ENCODE measurements at places on chromosomes 7 and 10.

DNA sequence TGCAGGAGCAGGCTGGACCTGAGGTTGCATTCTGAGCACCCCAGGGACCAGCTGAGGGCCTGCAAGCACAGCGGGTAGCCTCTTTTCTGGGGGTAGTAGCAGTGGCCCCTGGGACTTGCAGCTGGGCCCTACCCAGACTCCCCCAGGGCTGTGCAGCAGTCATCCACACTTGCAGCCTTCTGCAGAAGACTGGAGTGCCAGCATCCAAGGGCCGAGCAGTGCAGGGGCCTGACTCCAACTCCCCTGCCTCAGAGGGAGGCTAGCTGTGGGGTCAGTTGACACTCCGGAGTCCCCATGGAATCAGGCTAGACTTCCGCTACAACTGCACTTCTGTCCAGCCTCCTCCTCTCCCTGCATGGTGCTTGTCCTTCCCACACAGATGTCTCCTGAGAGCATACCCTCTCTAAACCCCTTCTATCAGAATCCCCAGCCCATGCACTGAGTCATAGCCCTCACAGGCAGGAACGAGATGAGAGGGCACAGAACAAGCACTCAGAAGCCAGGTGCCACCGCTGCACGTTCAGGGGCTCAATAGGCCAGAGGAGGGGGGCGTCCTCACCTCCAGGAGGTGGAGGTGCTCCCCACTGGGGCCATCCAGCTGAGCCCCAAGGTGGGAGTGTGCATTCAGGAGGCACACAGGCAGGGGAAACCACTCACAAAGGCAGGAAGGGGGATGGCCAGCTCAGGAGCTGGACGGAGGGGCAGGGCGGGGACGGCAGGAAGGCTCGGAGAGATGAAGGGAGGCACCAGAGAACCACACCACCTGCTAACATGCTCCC is 7.5 kb downstream of the RASGEF1A start:
- DNase-seq, result no peak

GRCh38 chr10:103915796-103916195 is 2.2 kb downstream of the STN1 start:
- DNase-seq, result no peak

- DNase-seq, result no peak
Observed at GRCh38 chr7:22992874-22993840, 20.8 kb downstream of the HYCC1 start.

- DNase-seq, result no peak
Observed at GRCh38 chr10:98892523-98892922, 343.1 kb downstream of the HPSE2 start.

DNA sequence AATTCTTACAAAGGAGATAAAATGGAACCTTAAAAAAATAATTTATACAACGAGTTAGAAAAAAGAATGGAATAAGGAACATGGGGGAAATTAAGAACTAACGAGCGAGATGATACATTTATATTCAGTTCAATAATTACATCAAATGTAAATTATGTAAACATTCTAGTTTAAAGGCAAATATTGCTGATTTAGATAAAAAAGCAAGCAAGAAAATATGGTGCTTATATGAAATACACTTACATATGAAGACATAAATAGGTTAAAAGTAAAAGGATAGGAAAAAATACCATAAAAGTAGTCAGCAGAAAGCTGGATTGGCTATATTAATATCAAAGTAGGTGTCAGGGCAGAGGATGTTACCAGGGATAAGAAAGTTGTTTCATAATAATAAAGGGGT is 127.0 kb upstream of the AHR start:
- DNase-seq, result no peak

DNA sequence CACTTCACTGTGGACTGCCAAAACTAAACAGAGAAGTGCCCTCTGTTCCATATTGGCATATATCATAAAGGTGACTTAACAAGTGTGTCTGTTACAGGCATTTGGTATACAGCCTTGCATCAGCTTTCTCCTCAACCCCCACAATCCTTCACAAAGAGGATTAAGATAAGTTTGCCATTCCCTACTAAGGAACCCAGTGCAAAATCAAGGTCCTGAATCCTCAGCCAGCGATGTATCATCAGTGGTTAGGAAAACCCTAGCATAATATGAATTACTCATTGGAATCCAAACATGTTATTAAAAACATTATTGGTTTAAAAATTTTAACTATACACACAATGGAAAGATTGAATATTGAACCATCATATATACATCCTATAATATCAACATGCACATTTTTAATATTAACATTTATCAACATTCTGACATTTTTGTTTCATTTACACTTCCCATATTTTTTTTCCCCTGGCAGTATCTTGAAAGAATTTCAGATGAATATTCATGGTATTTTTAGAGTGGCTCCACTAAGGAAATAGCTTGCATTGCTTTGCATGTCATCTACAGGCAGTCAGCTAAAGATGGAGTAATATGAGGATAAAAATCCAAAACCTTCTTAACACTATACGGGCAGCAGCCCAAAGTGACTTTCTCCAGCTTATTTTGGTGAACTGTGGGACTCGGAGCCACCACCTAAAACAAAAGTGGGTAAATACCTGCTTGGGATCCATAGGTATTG is 215.6 kb upstream of the CHRM2 start:
- DNase-seq, result no peak

DNA sequence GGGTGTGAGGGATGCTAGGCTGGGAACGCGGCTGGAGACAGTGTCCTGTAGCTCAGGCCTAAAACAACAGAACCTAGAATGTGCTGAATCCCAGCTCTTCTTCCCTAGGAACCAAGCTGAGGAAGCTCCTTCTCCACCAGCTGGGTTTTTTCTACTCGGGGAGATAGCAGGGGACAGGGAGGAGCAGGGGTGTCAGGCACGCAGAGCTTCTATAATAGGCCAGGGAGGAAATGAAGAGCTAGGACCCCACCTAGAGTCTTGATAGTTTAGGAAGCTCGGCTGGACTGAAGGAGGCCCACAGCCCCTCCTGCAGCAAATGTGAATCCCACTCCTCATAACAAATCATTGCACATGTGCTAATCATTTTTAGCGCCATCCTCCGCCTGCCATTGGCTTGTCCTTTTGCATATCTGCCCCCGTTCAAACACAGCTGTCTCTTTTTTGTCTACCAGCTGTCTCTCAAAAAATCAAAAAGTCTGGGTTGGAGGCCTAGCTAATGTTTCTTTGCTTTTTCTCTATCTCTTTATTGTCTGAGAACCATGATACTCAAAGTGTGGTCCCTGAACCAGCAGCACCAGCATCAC is 24.1 kb upstream of the FAM180A start:
- DNase-seq, result no peak

DNA sequence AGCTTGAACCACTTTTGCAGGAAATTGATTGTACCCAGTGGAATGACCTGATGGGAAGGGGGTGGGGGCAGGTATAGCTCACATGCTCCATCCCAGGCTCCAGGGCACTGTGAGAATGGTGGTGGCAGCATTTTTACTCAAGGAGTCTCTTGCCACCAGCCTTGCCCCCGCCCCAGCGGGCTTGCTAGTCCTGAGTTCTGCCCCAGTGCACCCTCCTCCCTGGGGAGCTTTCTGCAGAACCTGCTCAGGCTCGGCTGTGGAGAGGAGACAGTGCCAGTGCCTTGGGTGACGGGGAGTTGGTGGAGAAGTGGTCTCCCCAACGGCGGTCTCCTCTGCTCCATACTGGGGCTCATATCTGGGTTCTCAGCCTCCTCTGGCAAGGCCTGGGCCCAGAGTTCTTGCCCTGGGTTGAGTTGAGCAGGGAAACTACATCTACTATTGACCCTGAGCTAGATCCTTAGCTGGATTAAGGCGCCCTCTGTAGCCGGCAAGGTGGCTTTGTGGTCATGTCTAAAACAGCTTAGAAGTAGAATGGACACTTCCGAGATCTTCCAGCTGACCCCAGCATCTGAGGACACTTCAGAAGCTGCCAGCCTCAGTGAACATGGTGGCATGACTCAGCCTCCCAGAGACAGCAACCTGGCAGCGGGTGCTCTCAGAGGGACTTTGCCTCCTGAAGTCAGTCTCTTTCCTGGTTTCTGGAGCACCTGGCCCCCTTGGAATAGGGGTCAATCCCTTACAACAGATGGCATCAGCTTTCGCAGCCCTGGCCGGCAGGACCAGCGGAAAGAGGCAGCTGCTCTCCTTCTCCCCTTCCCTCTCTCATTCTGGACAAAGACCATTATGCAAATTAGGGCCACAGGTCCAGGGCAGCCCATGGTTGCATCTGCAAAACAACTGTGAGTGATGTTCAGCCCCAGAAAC is 363.4 kb upstream of the MKI67 start:
- no peak for DNase-seq

DNA sequence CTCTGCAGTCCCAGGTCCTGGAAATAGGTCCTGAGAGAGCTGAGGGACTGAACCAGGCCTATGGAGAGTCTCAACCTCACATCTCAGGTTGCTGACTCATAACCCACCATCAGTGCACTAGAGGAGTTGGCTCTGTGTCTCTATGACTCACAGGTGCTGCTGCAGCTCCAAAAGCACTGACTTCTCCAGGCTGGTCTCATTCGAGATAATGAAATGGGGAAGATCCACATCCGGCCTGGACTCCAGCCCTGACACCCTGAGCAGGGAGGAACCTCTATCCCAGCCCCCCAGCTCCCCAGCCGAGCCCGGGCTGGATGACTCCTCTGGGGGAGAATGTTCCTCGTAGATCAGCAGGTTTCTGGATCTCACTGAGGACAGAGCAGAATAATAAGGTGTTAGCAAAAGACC is 35.5 kb upstream of the DGKI start:
- DNase-seq, result peak; percentile 14

DNA sequence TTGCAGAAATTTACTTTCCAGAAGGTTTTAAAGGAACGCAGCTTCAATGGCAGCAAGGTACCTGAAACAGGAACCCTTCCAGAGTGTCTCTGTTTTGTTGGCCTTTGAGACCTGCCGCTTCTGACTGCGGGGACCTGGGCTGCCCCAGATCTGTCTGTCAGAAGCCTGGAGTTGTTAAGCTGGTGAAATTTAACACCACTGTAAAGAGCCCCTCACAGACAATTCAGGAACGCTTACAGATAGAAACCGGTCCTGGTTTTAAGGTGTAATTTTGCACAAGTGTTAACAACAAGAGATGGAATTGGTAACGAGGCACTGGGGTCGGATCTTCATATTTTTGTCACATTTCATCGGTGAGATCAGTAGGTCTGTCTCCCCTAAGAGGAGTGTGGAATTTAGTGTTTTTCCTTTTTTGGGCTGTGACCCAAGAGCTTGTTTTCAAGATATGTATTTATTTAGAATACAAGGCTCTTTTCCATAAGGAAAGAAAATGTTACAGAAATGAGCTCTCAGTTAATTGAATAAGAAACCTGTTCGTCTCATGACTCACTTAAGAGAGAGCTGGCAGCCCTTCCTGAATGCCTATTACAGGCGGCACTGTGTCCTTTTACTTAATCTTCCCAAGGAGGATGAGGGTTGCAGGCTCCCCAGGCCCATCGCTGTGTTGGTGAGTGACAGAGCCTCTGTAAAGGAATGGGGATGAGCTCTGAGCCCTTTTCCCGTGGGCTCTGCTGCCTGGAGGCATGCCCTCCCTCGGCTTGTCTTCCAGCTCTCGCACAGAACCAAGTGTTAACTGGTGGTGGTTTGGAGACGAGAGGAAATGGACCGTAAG is 168.7 kb downstream of the CUX1 start:
- DNase-seq, result no peak

- no peak for DNase-seq
Observed at GRCh38 chr7:36338256-36338655, 51.4 kb upstream of the ANLN start.

GRCh38 chr7:24368161-24368560 is 84.2 kb downstream of the NPY start:
- no peak for DNase-seq

GRCh38 chr10:33009244-33010131 is 51.5 kb upstream of the ITGB1 start:
- no peak for DNase-seq

DNA sequence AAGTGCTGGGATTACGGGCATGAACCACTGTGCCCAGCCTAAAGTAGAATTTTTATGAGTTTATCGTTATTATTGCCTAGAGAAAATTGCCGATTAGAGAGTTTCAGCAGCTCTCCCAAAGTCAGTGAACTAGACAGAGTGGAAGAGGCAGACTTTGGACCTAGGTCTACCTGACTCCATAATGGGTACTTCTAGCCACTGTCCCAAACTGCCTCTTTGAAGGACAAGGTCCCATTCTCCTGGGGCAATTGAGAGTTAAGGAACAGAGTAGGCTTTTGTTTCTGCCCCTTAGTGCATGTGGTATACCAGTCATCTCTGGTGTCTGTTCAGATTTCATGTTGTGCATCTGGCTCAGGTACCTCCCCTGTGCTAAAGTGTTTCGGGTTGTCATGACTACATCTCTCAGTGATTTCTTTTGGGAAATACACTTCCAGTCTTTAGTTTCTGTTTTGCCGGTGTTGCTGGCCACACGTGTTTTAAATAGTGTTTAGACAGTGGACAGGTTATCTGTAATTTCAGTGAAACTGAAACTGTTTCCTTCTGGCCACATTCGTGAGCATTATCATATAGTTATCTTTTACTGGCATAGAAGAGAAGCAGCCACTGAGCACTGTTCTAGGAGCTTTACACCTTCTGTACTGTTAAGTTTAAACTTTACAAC is 4.7 kb downstream of the TMEM236 start:
- DNase-seq, result no peak

All from occipital lobe (tissue), 3 donors.